ENCODE measurements at places on chromosomes 2 and 18.

- no peak overlapping the region for H3K27ac ChIP-seq
- H3K27me3 ChIP-seq = no peaks in the 10 kb centered on the region
- H3K4me1 ChIP-seq = no peaks in the 10 kb centered on the region
- no peak overlapping the region for H3K4me3 ChIP-seq
Measured at GRCh38 chr18:45910405-45911023, 56.6 kb downstream of the EPG5 start.

- H3K36me3 ChIP-seq = no peaks in the 10 kb centered on the region
- H3K4me3 ChIP-seq = no peak overlapping the region
- no peak overlapping the region for H3K27ac ChIP-seq
- no peak for DNase-seq
- peaks cover 19% of the 10 kb centered on the region for H3K4me1 ChIP-seq
- H3K27me3 ChIP-seq = no peaks in the 10 kb centered on the region
Measured at GRCh38 chr2:101340141-101340551, 31.6 kb upstream of the RNF149 start.

DNA sequence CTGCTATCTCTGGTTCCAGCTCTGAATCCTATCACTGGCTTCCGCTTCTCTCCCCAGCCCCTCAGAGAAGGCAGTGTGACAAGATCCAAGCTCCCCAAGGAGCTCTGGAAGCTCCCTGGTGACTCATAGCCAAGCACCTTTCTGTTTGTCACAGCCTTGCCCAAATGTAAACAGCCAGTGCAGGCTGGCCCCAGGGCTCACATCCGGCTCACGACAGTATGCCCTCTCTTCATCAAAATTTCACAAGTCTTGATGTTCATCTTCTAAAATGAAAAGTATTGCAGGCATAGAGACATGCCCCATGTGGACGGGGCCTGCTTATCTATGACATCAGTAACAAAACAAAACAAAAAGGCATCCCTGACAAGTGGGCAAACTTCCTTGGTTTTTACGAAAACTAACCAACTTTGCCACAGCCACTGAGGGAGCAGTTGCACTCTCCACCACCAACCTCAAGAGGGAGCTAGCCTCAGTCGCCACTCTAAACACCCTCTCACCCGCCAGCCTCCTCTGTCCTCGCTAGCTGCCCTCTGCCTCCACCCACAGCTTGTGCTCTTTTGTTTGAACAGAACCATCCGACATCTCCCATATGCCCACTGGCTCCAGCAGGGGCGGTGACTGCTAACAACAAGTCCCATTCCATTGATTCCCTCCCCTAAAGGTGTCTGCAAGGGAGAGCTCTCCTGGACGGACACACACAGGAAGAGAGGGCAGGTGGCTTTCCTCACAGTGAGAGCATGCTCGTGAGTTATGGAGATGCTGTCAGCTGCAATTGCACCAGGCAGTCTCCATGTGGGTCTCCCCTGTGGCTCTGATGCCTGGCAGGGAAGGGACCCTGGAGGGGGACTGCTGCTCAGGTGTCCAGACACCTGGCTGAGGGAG, 71.0 kb upstream of the DAPL1 start:
- no peaks in the 10 kb centered on the region for H3K27me3 ChIP-seq
- H3K27ac ChIP-seq = no peak overlapping the region
- no peaks in the 10 kb centered on the region for H3K36me3 ChIP-seq

DNA sequence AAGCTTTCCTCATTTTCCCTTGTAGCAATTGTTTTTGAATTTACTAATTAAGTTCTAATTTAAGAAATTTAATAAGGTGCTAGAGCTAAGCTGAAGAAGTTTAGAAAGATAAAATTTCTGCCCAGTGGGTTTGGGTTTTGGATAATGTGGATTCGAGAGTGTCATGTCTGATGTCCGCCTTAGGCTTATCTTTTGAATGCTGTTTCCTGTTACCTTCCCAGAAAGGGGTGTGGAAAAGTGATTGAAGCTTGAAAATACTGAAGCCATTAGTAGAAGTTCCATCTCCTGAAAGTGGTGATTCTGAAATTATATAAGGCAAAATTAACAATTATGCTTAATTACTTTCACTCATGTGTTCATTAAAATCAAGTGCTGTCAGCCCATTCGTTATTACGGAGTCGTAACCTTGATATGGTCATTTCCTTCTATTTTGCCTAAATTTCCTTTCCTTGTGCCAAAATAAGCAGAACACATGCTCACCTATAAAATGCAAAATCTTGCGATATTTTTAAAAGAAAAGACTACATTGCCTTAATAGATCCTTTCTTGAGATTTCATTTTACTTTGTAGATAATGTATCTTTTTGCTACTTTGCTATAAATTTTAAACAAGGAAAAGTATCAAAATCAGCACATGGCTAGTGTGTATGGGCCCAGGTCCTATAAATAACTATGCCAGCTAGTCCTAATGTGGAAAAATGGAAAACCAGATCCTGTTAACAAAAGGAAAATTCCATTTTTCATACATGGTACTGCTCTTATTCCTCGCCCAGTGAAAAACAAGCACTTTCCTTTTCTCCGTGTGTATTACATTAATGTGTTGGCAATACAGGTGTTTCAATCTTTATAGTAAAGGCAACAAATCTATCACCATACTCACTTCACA, 97.3 kb downstream of the ICOS start:
- no peak for DNase-seq
- no peaks in the 10 kb centered on the region for H3K36me3 ChIP-seq
- H3K4me1 ChIP-seq = no peaks in the 10 kb centered on the region

GRCh38 chr2:180048251-180048650, 41.2 kb upstream of the CWC22 start:
- no peaks in the 10 kb centered on the region for H3K27me3 ChIP-seq
- H3K4me1 ChIP-seq = no peaks in the 10 kb centered on the region
- no peak overlapping the region for H3K4me3 ChIP-seq
- H3K27ac ChIP-seq = no peak overlapping the region
- no peaks in the 10 kb centered on the region for H3K36me3 ChIP-seq

- no peak overlapping the region for H3K27ac ChIP-seq
- no peaks in the 10 kb centered on the region for H3K27me3 ChIP-seq
- no peak for DNase-seq
- peaks cover 8% of the 10 kb centered on the region for H3K36me3 ChIP-seq
Measured at GRCh38 chr18:76963936-76964335, 141.6 kb downstream of the ZNF236 start.
